Large intestine (tissue), 12 donors: ENCODE measurements at places on chromosomes 11 and 22.

DNA sequence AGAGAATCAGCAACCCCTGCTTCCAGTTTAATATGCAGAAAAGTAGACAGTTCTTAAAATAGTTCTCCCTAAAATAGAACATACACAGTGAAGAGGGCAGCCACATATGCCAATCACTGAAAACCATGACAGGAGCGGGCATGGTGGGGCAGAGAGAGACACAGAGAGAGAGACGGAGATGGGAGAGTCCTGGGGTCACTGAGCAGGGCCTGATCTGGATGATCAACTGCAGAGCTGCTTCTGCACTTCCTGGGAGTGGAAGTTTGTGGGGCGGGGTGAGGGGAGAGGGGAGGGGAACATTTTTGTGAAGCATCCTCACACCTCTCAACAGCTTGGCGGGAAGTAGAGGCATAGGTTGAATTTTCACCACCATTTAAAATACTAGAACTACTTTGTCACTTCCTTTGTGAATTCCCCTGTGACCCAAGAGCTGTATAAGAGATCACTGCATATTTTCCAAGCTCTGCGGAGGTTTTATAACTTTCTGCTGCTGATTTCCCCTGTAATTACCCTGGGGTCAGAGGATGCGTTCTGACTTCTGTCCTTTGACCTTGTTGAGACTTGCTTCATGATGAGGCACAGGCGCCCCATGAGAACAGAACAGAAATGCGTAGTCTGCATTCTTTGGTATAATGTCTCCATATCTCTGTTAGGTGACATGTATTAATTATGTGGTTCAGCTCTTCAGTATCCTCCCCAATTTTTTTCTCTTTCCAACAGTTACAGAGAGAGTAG is 419.4 kb downstream of the BRD1 start:
- no peak for DNase-seq

GRCh38 chr11:72676861-72677341 is 2.7 kb upstream of the PDE2A start:
- DNase-seq, result peak; percentile 37

DNA sequence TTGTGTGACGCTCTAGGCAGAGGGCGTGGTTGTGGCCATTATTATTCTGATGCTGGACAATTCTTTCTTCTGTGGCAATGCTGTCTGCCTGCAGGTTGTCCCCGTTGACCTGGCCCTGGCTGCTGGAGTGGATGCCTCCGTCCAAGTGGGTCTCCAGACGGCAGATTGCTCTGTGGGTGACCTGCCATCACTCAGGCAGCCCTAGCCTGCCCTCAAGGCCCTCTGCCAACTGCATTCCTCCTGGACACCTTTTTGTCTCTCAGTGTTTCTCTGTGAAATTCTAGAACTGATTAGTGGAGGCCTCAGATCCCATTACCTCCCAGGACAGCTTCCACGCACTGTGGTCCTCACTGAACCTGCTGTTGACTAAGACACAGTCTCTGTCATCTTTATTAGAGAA is 86.7 kb downstream of the TBC1D22A start:
- DNase-seq, result no peak

DNA sequence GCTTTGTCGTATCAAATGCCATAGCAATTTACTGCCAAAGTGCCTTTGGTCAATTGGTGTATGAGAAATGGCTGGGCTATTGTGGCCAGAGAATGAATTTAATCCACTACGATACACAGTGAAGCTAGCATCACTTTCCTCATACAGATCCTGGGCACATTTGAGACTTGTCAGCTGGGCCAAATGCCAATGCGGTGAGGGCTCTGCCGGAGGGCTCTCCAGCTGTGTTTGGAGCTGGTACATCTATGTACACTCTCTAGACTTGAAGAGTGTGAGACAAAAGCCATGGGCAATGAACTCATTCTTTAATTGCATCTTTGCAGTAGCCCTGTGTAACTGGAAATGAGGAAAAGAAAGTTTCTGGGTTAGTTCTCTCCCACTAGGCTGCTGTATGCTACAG is 1052.9 kb downstream of the NTM start:
- DNase-seq, result no peak
